ENCODE measurements at places on chromosomes 1 and 21.

GRCh38 chr1:180934563-180934962 lies 21.9 kb downstream of the KIAA1614 start:
- no peak for DNase-seq

DNA sequence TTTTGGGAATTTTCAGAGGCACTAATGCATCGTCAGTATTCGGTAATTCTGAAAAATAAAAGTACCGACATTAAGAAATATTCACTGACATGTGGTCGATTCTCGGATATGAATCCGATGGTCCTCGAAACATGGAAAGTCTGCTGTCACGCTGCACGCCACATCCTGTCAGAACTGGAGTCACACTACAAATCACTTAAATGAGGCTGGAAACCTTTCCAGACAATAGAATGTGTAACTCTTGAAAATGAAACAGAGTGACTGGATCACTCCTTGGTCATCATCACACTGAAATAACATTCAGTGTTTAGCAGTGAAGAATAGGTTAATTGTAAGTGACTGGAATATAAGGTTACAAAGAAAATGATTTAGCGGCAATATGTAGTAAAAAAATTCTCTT lies 620.1 kb upstream of the ADAMTS5 start:
- no peak for DNase-seq

DNA sequence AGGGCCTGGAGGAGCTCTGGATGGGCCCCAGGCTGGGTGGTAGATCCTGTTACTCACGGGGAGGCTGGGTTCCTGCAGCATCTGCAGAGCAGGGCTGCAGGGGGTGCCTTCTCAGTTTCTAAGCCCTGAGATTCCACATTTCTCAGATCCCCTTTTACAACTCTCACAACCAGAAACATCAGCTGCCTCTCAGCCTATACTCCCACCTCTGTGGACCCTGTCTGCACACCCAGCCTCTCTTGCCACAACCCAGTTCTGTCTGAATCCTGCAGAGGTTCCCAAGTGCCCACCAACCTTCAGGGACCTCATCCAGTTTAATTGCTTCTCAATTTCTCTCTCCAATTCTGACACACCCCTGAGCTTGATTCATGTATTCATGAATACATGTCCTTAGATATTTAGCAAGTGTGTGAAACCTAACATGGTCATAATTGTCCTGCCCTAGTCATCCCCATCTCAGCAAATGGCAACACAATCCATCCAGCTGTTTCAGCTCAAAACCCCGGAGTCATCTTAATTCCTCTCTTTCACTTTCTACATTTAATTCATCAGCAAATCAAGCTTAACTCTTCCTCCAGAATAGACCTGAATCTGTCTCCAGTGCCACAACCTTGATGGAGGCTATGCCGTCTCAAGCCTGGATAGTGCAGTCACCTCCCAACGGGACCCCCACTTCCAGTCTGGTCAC lies 57.0 kb upstream of the NEK2 start:
- DNase-seq, result no peak

GRCh38 chr1:64922336-64922735 lies 44.0 kb downstream of the JAK1 start:
- DNase-seq, result no peak

GRCh38 chr1:203131548-203132200 lies 4.1 kb downstream of the ADORA1 start:
- no peak for DNase-seq

- no peak for DNase-seq
Observed at GRCh38 chr1:150808121-150808520, at the start of gene CTSK. TSS of gene CTSK (minus strand) at chr1:150808260. CDS start at chr1:150806805, 1,455 bp downstream.

- no peak for DNase-seq
Observed at GRCh38 chr1:108961752-108962486, 1.4 kb downstream of the CLCC1 start.

DNA sequence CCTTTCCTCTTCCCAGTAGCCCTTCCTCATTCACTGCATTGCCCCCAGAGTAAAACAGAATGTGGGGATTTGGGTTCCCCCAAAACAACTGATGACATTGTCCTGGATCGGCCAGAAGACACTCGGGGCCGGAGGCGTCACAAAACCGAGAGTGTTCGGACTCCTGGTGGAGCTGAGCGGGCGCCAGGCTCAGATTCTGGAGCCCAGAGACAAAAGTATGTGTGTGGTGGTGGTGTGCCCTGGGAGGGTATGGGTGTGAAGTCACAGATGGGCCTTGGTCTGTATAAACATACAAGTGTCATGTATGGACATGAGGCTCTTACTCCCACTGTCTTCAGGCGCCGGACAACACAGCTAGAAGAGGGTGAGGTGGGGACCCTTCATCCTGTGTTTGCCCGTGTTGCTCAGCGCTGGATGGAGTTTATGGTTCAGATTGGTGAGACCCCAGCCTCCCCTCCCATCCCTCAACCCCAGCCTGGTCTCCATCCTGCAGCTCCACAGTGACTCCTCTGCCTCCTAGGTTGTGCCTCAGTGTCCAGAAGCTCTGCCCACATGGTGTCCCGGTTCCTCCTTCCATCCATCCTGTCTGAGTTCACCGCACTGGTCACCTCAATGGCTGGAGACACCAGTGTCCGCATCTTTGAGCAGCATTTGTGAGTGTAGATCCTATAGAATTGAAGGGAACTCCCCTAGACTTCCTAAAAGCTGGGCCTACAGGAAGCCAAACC lies 12.4 kb downstream of the HYI start:
- no peak for DNase-seq

DNA sequence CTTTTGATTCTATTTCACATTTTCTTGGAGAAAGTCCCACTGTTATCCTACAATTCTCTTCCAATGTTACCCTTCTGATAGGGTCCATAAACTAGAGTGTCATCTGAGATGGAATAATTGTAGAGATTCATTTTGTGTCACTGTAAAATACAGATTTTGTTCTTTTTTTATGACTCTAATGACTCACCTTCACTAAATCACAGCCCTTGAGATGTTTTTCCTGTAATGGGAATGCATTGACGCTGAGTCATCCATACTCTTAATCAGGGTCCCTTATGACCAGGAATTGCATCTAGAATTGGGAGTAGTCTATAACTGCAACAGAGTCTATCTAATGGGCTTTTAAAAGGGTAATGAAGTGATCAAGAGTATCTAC lies 315.5 kb downstream of the TGFB2 start:
- DNase-seq, result no peak

- no peak for DNase-seq
Observed at GRCh38 chr1:229669333-229669732, 43.3 kb downstream of the URB2 start.

- no peak for DNase-seq
Observed at GRCh38 chr21:29349702-29350101, 51.0 kb downstream of the BACH1 start.

- DNase-seq, result no peak
Observed at GRCh38 chr1:10936998-10937901, 75.2 kb upstream of the TARDBP start.

- peak; percentile 82 for DNase-seq
Observed at GRCh38 chr1:31239653-31240241, at the start of gene NKAIN1. TSS of gene NKAIN1 (minus strand) at chr1:31239887. CDS start at chr1:31239547, 340 bp downstream.

DNA sequence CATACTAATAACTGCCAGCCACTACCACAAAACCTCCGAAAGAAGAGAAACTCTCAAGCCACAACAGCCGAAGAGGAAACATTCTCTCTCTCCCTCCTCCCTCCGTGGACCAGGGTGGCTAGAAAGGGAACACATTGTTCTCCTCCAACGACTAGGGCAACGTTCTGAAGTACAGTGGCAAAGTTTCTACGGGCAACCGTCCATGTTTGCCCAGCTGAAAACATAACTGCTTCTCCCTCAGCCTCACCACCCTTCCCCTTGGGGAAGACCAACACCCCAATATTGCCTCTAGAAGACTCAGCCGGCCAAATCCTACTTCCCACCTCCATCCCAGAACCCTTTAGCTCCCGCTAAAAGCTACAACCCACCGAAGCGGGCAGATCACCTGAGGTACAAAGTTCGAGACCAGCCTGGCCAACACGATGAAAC lies 2.0 kb downstream of the GLUL start:
- no peak for DNase-seq

GRCh38 chr1:94836891-94837290 lies 16.7 kb downstream of the SLC44A3 start:
- no peak for DNase-seq

DNA sequence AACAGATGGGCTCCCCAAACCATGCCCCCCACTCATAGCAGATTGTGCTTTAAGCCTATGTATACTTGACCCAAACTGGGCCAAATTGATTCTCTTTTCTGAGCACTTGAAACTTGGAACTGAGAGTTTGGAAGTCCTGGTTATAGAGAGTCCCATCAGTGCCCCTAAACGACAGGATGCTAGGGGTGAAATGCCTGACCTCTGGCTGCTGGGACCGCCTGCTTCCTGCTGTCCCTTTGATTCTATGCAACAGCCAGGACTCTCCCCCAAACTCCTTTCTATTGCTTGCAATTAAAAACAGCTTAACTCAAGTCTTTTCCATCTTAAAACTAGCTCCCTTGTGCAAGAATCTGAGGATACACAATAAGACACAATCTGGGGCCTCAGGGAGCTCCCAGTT lies 4.7 kb downstream of the C1orf210 start:
- no peak for DNase-seq

GRCh38 chr1:8315573-8316475 lies 2.1 kb upstream of the SLC45A1 start:
- no peak for DNase-seq

- no peak for DNase-seq
Observed at GRCh38 chr1:244217711-244218110, 166.6 kb downstream of the ZBTB18 start.

DNA sequence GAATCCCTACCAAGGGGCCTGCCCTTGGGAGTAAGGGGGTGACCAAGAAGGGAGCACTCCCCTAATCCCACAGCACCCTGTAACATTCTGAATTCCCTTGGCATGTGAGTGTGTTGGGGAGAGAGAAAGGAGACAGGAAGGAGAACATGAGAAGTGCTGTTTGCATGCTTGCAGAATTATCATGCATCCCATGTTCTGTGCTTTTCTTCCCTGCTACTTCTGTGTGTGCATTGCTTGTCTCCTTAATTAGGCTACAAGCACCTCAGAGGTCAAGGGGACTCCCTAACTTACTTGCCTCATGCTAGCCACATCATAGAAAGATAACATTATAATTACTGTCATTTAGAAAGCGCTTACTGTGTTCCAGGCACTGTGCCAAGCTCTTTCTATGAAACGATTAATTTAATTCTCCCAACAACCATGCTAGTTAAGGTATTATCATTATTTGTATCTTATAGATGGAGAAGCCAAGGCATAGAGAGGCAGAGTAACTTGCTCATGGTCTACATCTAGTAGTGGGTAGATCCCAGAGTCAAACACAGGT lies 11.1 kb downstream of the NOS1AP start:
- DNase-seq, result no peak

DNA sequence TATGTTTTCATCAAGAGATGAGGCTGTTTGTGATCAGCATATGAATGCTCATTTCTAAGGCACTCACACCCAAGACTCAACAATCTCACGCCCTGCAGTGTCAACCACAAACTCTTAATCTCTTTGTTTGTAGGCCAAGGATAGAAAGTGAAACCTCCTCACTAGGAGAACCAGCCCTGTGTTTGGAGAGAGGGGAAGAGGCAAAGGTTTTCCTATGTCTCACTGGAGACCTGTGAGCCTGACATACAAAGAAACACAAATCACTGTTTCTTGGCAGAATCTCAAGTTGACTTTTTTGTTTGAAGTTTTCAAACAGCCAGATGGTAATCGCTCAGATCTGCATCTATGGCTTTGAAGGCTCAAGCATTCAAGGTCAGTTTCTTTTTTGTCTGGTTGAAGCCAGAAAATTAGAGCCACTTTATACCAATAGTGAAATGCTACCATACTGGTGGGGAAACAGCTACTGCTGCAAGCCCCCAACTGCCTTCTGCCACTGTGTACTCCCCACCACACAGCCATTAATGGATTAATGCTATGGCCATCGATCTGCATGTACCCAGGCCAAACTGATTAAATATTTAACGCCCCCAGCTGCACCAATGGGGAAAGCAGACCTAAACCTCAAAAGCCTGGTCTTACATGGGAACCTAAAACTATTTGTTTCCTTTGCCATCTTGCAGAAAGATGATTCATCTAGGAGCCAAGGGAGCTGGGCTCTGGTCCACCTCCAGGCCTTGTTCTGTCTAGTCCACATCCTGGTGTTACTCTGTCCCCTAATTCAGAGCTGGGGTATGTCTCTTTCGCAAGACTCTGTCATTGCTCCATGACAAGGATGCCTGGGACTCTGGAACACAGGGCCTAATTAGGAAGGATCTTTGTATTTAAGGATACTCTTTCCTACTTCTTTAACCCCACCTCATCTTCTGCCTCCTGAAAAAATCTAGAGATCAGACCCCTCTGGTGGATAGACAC lies 16.3 kb downstream of the PDZK1 start:
- DNase-seq, result no peak

DNA sequence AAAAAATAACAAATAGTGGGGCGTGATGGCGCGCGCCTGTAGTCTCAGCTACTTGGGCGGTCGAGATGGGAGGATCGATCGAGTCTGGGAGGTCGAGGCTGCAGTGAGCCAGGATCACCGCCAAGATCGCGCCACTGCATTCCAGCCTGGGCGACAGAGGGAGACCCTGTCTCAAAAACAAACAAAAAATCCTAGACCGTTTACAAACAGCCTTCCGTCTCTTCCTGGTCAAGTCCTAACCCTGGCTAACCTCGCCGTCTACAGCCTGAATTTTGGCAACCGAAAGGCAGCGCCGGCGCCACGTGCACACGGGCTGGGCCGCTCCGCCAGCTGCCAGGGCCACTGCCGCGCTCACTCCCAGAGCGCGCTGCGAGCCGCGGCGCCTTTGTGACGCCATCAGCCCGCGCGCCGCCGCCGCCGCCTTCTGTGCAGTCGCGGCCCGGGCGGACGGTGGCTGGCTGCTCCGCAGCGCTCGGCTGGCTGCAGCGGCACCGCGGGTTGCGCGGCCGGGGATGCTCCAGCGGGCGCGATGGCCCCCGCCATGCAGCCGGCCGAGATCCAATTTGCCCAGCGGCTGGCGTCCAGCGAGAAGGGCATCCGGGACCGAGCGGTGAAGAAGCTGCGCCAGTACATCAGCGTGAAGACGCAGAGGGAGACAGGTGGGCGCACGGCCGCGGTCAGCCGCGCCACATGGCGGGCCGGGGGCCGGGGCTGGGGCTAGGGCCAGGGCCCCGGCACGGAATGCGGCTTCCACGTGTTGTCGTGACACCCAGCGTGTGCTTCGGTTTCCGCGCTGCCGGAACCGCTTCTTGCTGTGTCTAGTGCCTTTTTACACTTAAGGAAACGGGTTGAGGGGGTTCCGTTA lies at the start of the genes HSF2BP and RRP1B:
Gene HSF2BP (minus strand): TSS at position 353 of the 865 bp plus-strand sequence. CDS start 1,392 bp downstream, outside the sequence.
Gene RRP1B (plus strand): TSS at position 425 of the 865 bp plus-strand sequence. CDS start 105 bp downstream, at position 530.
- peak; percentile 90 for DNase-seq

DNA sequence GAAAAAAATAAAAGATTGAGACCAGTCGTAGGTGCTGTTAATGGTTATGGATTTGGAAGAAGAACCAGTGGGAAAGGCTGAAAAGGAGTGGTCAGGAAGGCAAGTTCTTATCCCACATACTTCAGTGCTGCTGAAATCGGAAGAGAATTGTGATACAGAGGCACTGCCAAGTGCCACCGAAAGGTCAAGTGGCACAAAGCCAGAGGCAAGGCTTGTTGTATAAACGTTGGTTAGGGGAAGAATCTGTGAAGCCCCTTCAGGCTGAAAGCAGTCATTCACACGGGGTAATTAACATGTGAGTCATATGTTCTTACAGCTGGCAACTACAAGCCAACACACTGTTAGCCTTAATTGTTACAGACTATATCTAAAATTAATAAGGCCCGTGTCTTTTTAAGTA lies 48.8 kb downstream of the ZBTB40 start:
- DNase-seq, result no peak
